ENCODE measurements at places on chromosomes 5 and 9. TPM values are rescaled to one million over a fixed set of nuclear protein-coding genes. Genes with fewer than 3 reads are reported as not detected.

MCTP1 gene
- polyA plus RNA-seq: 5.4 TPM

- DNase-seq: no peak
These were observed 73.6 kb upstream of the DAB2 start for GRCh38 chr5:39498278-39498952.

DNA sequence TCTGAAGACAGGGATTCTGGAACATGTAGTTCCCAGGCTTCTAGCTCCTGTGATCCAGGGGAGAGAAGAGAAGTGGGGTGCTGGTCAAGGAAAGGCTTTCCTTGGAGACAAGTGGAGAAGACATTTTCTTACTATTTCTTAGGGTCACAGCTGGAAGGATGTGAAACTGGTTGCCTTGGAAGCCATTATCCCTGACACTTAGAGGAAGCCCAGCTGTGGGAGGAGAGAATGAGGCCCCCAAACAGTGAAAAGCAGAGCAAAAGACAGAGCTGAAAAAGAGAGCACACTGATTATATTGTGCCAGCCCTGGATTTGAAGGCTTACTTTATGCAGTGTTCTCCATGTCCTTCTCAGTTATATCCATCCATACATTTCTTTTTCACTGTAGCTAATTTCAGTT lies 17.5 kb upstream of the SHB start:
- DNase-seq: no peak

GRCh38 chr9:91495450-91495849 lies 71.8 kb upstream of the NFIL3 start:
- no peak for DNase-seq

GRCh38 chr5:13408616-13409015 lies 535.9 kb downstream of the DNAH5 start:
- DNase-seq: no peak

GRCh38 chr5:56987171-56987570 lies 35.2 kb upstream of the MIER3 start:
- no peak for DNase-seq

BASP1 gene
- polyA plus RNA-seq: 414 TPM

HMCN2 gene
- polyA plus RNA-seq: not detected

DNA sequence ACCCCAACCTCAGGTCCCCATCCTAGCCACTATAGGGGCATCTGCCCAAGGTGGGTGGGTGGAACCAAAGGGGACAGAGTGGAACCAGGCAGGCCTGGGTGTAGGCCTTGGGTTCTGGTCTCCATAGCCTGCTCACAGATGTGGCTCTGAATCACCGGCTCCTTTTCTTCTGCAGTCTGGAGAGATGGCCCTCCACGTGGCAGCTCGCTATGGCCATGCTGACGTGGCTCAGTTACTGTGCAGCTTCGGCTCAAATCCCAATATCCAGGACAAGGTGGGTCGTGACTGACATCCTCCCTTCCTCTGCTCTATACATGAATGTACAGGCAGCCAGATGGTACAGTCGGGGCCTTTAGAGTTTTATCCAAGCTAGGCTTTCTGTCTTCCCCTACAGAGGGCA lies 77.3 kb upstream of the CTSL start:
- no peak for DNase-seq

DNA sequence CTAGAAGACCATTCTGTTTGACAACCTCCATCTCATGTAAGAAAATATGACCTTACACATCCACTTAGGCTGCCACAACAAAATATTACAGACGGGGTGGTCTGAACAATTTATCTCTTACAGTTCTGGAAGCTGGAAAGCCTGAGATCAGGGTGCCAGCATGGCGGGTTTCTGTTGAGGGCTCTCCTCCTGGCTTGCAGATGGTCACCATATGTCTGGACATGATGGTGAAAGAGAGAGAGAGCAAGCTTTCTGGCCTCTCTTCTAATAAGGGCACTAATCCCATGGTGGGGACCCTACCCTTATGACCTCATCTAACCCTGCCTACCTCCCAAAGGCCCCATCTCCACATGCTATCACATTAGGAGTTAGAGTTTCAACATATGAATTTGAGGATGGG lies 66.0 kb downstream of the AMBP start:
- no peak for DNase-seq

DAPK1 gene
- polyA plus RNA-seq: 46.1 TPM

DNA sequence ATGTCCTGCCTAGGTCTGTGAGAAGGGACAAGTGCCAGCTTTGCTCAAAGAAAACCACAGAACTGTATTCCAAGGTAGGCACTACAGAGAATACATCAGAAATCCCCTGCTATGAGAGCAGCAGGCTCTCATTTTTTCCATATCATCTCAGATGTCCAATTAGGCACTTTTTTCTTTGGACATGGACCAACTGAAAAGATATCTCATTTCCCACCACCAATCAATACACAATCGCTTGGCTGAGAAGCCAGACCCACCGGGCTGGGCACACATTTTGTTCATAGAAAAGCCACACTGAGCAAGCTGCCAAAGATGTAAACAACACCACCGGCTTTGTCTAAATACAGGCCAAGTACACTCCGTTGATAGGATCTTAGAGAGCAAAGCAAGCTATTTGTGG lies 25.9 kb downstream of the STOM start:
- DNase-seq: no peak

- peak; percentile 25 for DNase-seq
These were observed 424 bp downstream of the HAND1 start for GRCh38 chr5:154477382-154478223.

- no peak for DNase-seq
These were observed 118.2 kb upstream of the PRR16 start for GRCh38 chr5:120345947-120346346.

DNA sequence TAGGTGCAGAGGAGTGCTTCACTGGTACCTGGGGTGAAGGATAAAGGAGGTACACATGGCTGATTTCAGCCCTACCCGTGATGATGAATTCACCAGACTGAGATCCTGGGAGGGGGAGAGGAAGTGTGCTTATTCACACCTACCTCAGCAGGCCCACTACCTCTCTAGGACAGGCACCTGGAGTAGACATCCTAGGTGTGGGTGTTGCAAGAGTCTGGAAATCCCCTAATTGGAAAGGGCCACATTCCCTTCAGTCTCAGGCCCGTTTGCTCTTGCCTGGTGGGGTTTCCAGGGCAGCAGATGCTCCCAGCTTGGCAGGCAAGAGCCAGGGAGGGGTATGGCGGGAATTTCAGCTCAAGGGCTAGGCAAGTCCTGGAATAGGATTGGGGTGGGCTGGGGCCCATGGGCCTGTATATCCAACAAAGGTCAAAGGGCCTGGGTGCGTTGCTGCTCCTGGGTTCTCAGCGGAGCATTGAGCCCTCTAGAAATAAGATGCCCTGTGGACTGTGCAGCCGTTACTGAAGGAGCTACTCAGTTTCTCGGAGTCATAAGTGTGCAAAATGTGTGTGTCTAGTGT lies 5.8 kb upstream of the CCL21 start:
- no peak for DNase-seq

DNA sequence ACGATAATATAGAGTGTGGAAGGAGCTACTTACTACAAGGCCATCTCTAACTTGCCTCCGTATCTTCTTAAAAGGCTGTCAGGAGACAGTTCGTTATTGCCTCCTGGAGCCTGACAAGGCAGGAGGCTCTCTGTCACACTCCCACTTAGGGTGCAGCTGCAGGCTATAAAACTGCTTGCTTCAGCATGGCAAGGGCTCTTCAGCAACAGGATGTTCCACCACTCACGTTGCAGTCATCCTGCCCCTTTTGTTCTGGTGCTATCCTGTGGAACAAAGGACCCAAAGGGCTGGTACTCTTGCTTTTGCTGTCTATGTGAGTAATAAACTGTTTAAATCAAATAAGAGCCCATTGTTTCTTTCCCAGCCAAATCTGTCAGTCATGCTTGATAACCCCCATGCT lies 508.9 kb downstream of the NTRK2 start:
- DNase-seq: no peak

GABRG2 gene
- not detected for polyA plus RNA-seq

DNA sequence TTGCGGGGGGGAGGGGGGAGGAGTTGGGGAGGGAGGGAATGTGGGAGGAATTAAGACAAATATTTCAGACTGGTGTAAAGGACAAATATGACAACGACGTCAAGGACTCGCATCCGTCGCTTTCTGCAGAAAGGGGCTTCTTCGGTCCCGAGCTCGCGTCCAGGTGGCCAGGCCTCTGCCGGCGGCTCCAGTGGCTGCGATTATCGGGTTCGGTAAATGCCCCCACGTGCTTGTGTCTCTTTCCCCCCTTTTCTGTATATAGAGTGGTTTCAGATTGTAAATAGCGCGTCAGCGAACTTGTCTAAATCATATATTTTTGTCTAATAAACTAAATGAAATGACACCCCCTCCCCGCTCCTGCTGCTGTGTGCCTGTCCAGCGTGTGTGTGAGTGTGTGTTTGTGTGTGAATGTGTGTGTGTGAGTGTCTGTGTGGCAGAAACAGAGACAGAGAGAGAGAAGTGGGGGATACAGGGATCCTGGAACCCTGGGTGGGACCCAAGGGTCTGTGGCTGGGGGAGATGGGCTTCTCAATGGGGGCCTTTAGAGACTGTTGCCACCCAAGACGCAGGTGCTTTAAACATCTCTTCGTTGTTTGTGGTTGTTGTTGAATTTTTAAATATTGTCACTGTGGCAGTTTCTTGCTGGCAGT lies 5.6 kb downstream of the IRX1 start:
- no peak for DNase-seq

DNA sequence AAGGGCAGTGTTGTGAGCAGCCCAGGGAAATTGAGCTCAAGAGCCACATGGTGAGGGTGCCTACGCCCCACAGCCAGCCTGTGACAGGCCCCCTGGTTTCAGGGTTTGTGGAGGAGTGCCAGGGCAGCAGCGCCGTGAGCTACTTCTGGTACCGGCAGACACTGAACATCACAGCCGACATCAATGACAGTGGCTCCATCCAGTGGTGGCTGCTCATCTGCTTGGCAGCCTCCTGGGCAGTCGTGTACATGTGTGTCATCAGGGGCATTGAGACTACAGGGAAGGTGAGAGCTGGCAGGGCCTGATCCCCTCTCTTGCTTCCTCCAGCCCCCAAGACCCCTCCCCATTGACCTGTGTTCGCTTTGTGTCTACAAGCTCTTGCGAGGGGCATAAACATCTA lies 10.2 kb downstream of the SLC6A18 start:
- no peak for DNase-seq

PTPRD gene
- polyA plus RNA-seq: 0.36 TPM

FYB1 gene
- polyA plus RNA-seq: 5.9 TPM

ZER1 gene
- 10.8 TPM for polyA plus RNA-seq

WNT8A gene
- polyA plus RNA-seq: not detected

BBLN gene
- polyA plus RNA-seq: 26.0 TPM

ALDH1A1 gene
- 9,987 TPM for polyA plus RNA-seq

USP20 gene
- 5.0 TPM for polyA plus RNA-seq

DNA sequence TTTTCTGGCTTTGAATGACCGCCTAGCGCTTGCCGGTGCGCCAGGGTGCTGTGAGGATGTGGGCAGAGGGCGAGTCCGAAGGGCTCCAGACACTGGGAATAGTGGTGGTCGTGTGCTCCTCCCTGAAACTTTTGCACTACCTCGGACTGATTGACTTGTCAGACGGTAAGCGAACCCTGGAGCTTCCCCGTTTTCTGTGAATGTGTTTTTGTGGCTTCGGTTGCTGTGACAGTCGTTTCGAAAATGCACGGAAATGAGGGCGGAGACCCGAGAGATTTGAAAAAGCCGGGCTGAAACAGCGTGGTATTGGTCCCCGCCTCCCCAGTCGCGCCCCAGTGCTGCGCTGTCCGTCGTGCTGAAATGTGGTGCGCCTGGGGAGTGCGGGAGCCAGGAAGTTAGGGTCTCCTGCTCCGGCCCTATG lies 102.5 kb upstream of the GABRP start:
- DNase-seq: peak; percentile 16

SLC28A3 gene
- not detected for polyA plus RNA-seq

DNA sequence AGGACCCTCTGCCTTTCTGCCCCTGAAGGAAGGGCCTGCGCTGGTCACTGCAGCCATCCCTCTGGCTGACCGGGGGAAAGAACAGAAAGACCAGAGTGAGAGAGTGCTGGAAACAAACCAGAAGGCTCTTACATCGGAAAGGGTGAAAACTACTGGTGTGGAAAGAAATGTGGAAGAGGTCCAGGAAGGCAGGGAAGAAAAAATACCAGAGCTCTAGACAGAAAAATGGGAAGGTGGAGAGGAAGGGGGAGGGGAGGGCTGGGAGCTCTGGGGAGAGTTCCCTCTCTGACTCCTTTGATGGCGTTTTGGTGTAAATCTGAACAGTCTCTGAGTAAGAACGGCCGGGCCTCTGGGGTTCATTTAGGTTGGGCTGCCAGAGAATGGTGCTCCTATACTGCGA lies 47.7 kb downstream of the COL23A1 start:
- no peak for DNase-seq

GRCh38 chr5:25006237-25006636 lies 361.5 kb upstream of the CDH10 start:
- DNase-seq: no peak

- no peak for DNase-seq
These were observed 47.0 kb upstream of the F2RL1 start for GRCh38 chr5:76771705-76772405.

DNA sequence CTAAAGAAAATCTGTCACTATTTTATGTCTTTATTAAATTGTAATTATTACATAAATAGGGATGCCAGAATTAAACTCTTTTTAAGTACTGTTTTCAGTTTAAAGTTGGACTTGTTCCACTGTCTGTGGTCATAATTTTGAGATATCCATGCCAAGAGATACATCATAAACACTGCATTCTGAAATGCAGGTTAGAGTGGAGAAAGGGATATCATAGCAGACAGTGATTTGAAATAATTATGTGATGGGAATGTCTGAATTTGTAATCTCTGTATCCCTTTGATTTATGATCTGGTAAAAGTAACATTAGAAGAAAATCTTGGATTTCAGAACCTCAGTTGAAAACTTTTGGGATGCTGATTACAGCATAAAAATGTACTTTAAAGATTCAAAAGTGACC lies 222.1 kb downstream of the GOLPH3 start:
- DNase-seq: no peak

GRCh38 chr9:33246269-33246860 lies 6.4 kb downstream of the SPINK4 start:
- DNase-seq: no peak

DNA sequence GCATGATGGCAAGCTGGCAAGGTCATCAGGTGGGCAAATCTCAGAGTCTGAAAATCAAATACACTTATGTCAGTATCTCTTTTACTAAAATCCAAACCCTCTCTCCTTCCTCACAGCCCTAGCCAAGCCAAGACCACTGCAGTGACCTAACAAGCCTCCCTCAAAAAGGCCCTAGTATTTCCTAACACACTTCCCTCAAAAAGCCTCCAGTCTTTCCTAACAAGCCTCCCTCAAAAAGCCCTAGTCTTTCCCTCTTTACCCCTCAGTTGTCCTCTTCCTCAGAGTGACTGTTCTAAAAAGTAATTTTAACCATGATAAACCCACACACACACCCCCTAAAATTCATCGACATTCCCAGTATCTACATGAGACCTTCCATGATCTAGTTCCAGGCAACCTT lies 140.0 kb downstream of the CDK5RAP2 start:
- no peak for DNase-seq

GRCh38 chr9:98518556-98518955 lies 190.2 kb downstream of the GABBR2 start:
- no peak for DNase-seq

GRCh38 chr9:127707766-127708165 lies 978 bp downstream of the CFAP157 start:
- peak; percentile 44 for DNase-seq

All from A549 (cell line).